ENCODE measurements at places on chromosomes 1 and 21. TPM values are rescaled to one million over a fixed set of nuclear protein-coding genes. Genes with fewer than 3 reads are reported as not detected.

FCER1G gene
- total RNA-seq: 31.5 TPM

FAM163A gene
- 5.1 TPM for total RNA-seq

- DNase-seq: no peak
Observed at GRCh38 chr1:198530953-198531352, 9.5 kb downstream of the ATP6V1G3 start.

DNA sequence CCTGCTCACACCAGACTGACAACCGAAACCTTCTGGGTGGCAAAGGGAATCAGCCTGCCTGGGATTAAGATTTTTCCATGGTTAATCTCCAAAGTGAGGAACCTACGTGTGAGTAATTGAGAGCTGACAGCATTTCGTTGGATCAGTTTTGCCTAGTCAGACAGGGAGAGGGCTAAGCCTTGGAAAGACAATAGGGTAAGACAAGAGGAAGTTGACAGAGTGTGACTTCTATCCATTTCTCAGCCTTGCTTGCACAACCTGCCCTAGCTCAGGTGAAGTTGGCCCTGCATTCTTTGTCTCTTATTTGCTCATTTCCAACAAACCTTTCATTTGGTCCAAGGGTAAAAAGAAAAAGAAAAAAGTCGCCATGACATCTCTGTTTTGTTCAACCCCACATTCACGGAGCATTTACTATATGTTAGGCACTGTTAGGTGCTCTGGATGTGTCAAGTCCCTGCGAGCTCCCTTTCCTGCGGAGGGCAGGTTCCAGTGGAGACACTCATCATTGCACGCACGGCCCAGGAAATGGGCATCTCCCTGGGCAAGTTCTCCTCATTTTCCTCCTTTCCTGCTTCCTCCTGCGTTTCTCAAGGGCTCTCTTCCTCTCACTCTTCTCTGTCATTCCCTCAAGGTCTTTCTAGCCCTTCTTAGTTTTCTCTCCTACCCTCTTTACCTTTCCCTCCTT, 23.3 kb downstream of the KIRREL1 start:
- no peak for DNase-seq

DNA sequence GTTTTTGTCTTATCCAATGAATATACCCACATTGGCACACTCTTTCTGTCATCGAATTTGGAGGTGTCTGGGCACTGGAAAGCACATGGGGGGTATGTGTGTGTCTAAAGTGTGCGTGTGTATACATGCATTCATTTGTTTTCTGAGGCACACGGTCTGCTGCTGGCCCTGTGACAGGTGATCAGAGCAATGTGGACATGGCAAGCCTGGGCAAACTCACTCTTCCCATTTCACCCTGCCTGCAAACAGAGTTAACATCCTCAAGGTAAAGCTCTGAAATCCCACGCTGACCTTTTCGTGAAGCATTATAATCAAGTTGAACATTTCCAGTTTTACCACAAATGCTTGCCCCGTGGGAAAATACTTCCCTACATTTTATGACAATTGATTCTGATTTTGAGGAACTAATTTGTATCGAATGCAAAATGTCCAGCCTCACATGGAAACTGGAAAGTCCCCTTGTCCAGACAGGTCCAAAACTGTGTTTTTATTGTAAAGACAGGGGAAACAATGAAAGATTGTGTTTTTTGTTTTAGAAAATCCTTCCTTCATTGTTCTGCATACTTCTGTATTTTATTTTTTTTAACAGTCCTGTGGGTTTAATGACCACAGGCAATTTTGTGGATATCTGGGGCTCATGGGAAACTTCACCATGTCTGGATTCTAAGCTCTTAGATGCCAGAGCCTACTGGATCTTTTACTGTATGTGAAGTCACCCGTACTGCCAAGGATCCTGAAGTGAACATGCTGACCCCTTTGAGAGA, 160.9 kb downstream of the PBX1 start:
- DNase-seq: no peak

Measured in mucosa of gallbladder (tissue), 1 donor.